Retina (tissue), 1 donor: ENCODE measurements at places on chromosomes 13 and 19.

GRCh38 chr19:41802770-41803169, 6.4 kb downstream of the CEACAM3 start:
- DNase-seq = no peak

DNA sequence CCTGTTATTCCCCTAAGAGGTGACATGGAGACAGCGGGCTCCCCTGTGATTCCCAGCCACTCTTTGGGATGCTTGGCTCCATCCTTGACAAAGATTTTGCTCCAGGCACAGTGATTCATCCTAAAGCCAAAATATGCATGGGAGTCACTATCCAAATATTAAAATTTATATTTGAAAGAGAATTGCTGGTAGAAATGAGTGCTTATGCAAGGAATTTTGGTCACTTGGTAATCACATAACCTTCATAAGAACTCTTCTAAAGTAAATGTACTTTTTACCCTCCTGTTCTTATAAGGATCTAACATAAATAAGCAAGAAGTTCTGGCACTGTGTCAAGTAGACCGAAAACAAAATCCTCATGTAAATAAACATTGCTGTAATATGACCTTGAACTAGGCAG, 385.8 kb downstream of the ITGBL1 start:
- DNase-seq = no peak

DNA sequence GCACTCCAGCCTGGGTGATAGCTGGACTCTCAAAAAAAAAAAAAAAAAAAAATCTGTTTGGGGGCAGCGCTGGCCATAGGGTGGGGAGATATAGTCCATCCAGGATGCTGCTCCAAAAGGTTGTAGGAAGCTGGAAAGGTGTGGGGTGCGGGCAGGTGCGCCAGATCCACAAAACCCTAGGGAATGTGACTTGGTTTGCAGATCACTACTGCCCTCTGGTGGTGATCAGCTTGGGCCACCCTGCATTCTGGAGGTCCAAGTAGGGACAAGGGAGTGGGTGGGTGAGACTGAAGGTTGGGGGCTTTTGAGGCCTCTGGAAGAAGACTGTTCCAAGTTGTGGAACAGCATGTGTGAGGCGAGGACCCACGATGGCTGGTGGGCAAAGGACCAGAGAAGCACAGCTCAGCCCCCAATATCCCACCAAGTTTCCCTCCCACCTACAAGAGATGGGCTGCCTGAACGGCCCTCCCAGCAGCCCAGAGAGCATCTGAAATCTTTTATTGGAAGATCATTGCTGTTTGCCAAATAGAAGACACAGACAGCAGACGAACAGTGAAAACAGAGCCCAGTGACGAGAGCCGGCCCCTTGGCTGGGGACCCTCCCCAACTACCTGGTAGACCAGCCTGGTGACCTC, 10.4 kb upstream of the TYK2 start:
- peak; percentile 69 for DNase-seq

DNA sequence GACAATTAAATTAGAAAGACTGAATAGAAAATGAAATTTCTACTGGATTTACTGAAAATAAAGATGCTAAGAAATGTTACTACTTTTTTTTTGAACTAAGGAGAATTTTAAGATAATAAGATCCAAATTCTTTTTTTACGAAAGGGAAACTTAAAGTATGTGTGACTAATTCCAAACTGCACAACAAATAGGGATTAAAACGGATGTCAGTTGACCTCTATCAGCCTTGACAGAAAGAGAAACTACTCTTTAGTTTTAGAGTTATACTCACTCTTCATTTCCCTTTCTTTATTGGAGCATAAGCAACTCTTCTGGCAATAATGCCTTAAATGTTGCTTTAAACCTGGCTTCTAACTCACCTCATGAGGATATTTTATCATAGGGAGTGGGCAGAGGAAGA, 273.8 kb downstream of the SLITRK6 start:
- no peak for DNase-seq

DNA sequence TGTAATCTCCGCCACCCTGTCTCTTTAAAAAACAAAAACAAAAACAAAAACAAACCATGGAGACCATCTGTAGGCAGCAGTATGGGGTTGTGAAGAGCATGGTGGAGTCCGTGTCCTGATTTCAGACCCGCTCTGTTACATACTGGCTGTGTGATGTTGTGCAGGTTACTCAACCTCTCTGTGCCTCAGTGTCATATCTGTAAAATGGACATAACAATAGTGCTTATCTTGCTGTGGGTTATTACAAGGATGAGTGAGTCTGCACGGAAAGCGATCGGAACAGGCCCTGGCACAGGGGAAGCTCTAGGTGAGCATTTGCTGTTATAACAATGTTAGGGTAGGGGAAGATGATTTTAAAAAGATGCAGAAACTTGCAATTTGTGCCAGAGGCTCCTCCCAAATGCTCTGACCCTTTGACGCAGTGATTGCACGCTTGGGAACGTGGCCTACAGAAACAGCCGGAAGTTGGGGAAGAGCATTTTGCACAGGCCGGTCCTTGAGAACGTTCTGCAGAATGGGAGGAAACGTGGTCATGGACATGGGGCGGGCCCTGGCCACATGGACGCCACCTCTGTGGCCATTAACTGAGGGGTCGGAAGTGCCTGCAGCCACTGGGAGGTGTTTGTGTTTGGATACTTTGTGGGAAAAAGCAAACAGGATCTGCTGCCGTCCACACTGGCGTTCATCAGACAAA, 15.7 kb upstream of the SELENOW start:
- DNase-seq = no peak

DNA sequence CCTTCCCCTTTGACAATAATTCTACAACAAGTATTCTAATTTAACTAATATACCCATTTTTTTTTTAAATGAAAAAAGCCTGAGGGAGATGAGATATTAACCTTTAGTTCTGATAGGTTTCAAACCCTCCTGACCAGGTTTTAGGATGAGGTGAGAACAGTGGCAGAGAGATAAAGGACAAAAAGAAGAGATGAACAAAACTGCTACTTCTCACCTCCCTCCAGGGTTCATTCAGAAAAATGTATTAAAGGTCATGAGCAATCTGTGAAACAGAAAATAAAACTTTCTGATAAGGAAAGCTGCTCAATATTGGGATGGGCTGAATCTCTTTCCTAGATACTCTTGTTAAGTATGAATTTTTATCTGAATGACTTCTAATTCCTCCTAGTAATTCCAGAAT, 24.1 kb downstream of the SERPINE3 start:
- DNase-seq = no peak
